Stomach (tissue), 19 donors: ENCODE measurements at places on chromosomes 2 and 18.
A peak's percentile ranks its signal among the peaks of the same experiment; 100 is the strongest.

DNA sequence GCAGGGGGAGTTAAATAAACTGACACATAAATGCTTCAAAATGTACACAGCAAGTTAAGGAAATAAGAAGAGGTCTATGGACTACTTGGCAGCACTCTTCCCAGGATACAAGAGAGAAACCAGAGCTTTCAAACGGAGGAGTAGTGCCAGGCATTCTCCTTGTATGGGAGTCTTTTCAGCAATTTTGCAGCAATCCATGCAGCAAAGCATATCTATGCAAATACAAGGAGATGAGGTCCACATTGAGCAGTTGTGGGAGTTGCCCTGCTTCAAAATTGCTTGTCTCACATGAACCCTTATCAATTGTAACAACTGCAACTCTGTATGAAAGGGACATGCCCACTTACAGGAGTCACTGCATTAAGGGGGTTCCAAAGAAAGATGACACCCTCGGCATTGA lies 37.8 kb downstream of the SCN9A start:
- H3K27me3 ChIP-seq: no peaks in the 10 kb centered on the region
- H3K4me1 ChIP-seq: peaks cover 8% of the 10 kb centered on the region
- no peak overlapping the region for H3K27ac ChIP-seq
- DNase-seq: peak; percentile 23

DNA sequence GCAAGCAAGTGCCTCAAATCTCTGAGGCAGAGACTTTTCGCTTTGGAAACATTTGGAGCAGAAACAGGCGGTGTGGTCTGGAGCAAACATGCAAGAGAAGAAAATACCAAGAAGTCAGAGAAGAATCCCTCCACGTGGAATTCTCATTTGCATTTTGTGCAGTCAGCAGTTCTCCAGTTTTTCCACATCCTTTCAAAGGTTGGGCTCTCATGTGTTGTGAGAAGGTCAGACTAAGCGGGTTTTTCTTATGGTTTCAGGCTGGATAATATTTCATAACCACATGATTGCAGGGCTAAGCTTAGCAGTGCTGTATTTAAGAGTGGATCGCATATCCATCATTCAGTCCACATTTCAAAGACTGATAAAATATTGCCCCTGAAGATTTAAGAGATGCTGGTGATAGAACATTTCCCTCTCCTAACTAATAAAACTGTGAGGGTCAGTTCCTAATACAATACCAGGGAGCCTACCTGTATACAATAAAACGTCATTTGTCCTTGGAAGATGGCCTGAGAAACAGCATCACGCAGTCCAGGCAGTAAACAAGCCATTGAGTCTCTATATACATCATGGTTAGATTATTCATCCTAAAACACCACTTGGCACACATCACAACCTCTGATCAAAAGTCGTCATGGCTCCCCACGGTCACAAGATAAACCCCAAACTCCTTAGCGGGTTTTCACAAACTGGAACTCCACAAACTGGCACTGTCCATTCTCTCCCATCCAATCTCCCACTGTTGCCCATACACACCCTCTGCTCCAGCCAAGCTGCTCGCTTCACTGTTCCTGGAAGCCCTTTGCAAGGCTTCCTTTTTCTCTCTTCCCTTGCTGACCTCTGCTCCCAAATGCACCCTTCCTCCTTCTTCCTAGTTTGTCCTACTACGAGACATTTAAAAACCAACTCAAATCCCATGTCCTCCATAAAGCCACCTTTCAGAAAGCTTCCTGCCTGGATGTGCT lies 31.5 kb downstream of the ANKRD44 start:
- H3K4me1 ChIP-seq: peaks cover 10% of the 10 kb centered on the region
- H3K4me3 ChIP-seq: no peak overlapping the region
- no peak for DNase-seq
- H3K27ac ChIP-seq: no peak overlapping the region

GRCh38 chr18:44497757-44498490 lies 182.8 kb upstream of the SETBP1 start:
- peak; percentile 37 for DNase-seq
- no peak overlapping the region for H3K27ac ChIP-seq
- no peaks in the 10 kb centered on the region for H3K27me3 ChIP-seq
- no peaks in the 10 kb centered on the region for H3K36me3 ChIP-seq

GRCh38 chr2:107025869-107026380 lies 140.0 kb upstream of the ST6GAL2 start:
- H3K4me3 ChIP-seq: no peak overlapping the region
- no peaks in the 10 kb centered on the region for H3K36me3 ChIP-seq
- H3K27ac ChIP-seq: no peak overlapping the region

DNA sequence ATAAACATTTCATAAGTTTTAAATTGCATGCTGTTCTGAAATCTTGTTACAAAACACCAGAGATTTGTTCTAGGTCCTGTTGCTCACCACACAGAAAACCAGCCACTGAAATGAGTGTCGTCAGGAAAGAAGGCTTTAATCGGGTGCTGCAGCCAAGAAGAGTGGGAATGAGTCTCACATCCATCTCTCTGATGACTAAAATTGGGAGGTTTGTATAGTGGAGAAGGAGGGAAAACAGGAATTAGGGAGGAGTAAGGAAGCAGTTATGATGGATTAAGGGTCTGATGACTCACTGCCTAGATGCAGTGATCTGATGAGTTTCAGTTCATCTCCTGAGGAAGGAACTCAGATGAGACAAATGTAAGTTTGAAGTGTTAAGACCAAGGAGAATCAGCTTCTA lies 42.1 kb upstream of the GPR39 start:
- no peaks in the 10 kb centered on the region for H3K27me3 ChIP-seq
- no peaks in the 10 kb centered on the region for H3K36me3 ChIP-seq
- DNase-seq: no peak
- no peak overlapping the region for H3K27ac ChIP-seq
- no peak overlapping the region for H3K4me3 ChIP-seq

DNA sequence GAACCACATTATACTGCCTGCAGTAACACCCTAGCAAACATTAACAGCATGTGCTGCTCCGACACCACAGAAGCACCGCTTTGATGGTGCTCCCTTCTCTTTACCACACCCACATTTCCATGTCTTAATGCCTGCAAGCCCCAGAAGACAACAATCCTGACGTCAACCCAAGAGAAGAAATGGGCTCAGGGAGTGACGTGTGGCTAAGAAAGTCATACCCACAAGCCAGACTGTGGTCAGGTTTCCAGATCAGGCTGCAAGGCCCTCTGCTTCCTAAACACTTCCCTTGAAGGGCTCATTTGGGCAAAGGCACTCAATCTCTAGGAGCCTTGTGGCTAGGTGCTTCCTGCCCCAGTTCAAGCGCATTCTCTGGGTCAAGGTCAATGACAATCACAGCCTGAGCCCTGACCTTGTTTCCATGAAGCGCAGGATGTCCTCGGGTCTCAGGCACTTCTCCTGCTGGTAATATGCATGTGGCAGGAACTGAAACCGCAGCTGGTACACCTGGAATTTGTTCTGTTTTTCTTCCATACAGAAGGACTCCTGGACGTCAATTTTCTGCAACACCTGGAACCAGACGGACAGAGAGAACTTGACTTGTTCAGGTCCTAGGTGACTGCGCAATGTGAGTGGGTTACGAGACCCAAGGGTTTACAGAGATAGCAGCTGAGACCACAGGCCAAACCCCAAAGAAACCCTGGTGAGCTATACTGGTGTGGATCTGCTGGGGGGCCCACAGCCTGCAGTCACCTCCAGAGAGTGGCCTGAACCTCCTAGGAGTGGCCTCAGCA lies 67.2 kb downstream of the POLR1A start:
- no peak overlapping the region for H3K4me3 ChIP-seq
- H3K27ac ChIP-seq: peak overlapping the region; percentile 90
- peaks cover 60% of the 10 kb centered on the region for H3K36me3 ChIP-seq

GRCh38 chr2:152581360-152581759 lies 135.9 kb downstream of the PRPF40A start:
- H3K27me3 ChIP-seq: no peaks in the 10 kb centered on the region
- no peak overlapping the region for H3K4me3 ChIP-seq
- no peak for DNase-seq
- H3K27ac ChIP-seq: no peak overlapping the region
- peaks cover 15% of the 10 kb centered on the region for H3K4me1 ChIP-seq

DNA sequence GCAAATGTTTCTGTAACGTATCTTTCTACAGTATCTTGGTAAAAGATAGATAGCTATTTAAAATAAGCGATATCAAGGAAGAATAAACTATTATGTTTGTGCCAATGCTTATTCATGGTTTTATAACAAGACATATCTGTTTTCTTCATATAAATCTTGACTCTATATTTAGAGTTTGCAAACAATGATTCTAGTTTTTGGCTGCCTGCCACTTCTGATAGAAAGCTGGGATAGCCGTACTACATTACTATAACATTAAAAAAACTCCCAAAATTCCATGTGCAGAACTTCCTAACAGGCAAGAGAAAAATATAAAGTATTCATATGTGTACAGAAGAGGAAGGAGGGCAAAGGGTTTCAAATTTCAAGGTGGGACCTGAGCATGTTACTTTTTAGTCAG lies 985.0 kb downstream of the BCL11A start:
- no peaks in the 10 kb centered on the region for H3K36me3 ChIP-seq
- no peak overlapping the region for H3K27ac ChIP-seq
- no peak overlapping the region for H3K4me3 ChIP-seq
- peaks cover 20% of the 10 kb centered on the region for H3K4me1 ChIP-seq

- H3K27me3 ChIP-seq: no peaks in the 10 kb centered on the region
- DNase-seq: peak; percentile 55
- H3K36me3 ChIP-seq: no peaks in the 10 kb centered on the region
Observed at GRCh38 chr2:67565761-67566160, 168.6 kb downstream of the ETAA1 start.

- H3K4me3 ChIP-seq: no peak overlapping the region
- peak; percentile 64 for DNase-seq
- H3K36me3 ChIP-seq: no peaks in the 10 kb centered on the region
- no peaks in the 10 kb centered on the region for H3K4me1 ChIP-seq
- no peak overlapping the region for H3K27ac ChIP-seq
- H3K27me3 ChIP-seq: no peaks in the 10 kb centered on the region
Observed at GRCh38 chr2:200065477-200065876, 110.1 kb downstream of the MAIP1 start.

- no peak overlapping the region for H3K4me3 ChIP-seq
- no peak overlapping the region for H3K27ac ChIP-seq
- no peak for DNase-seq
- no peaks in the 10 kb centered on the region for H3K27me3 ChIP-seq
- peaks cover 15% of the 10 kb centered on the region for H3K4me1 ChIP-seq
Observed at GRCh38 chr2:238422285-238422684, 4.4 kb upstream of the ASB1 start.

DNA sequence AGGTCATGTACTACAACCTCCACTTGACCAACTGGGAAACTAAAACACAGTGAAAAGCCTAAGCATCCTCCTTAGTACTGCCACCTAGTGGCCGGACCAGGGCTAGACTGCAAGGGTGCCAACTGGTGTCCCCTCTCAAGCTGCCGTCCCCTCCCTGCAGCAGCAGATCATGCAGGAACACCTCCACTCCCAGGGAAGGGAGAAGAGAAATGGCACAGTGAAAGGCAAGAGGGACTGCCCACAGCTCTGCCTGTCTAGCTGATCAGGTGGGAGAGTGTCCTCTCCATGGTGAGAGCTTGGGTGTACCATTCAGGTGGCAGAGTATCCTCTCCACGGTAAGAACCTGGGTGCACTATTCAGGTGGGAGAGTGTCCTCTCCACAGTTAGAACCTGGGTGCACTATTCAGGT lies 78.1 kb downstream of the AAK1 start:
- peaks cover 16% of the 10 kb centered on the region for H3K4me1 ChIP-seq
- peak; percentile 57 for DNase-seq
- no peak overlapping the region for H3K27ac ChIP-seq
- no peaks in the 10 kb centered on the region for H3K27me3 ChIP-seq
- no peaks in the 10 kb centered on the region for H3K36me3 ChIP-seq

DNA sequence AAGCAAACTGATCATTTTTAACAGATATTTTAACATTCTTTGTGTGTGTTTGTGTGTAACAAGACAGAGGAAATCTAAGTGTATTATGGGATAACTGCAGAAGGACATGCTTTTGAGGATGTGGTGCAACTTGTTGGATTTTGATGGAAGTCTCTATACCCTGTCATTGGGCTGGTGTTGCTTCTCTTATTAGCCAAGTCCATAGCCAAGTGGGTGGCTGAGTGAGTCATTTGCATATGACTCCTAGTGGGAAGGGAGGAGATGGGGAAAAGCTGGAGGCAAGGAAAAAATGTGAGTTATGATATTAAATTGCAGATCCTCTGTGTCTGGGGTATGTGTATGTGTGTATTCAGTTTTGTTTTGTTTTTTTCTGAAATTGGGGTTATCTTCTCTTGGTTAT lies 879.9 kb downstream of the DCC start:
- DNase-seq: no peak
- H3K27ac ChIP-seq: no peak overlapping the region
- H3K27me3 ChIP-seq: no peaks in the 10 kb centered on the region
- no peaks in the 10 kb centered on the region for H3K4me1 ChIP-seq
- H3K36me3 ChIP-seq: no peaks in the 10 kb centered on the region

DNA sequence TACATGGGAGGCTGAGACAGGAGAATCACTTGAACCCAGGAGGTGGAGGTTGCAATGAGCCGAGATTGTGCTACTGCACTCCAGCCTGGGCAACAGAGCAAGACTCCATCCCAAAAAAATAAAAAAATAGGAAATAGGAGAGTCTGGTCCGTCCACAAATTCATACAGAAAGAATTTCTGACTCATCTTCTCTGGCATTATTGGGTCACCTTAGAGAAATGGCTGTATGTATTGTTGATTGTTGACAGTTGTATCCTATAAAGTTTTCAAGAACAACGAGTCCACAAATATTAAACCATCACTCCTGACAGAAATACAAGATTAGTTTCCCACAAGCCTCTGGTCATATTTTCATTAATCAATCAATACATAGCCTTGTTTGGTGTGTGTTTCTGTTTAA lies 20.4 kb downstream of the RBM43 start:
- no peaks in the 10 kb centered on the region for H3K36me3 ChIP-seq
- no peaks in the 10 kb centered on the region for H3K27me3 ChIP-seq
- DNase-seq: no peak
- H3K4me1 ChIP-seq: peaks cover 9% of the 10 kb centered on the region
